ENCODE measurements at places on chromosomes 3 and 15.

GRCh38 chr3:31573036-31573779 is 40.5 kb downstream of the STT3B start:
- DNase-seq = no peak

DNA sequence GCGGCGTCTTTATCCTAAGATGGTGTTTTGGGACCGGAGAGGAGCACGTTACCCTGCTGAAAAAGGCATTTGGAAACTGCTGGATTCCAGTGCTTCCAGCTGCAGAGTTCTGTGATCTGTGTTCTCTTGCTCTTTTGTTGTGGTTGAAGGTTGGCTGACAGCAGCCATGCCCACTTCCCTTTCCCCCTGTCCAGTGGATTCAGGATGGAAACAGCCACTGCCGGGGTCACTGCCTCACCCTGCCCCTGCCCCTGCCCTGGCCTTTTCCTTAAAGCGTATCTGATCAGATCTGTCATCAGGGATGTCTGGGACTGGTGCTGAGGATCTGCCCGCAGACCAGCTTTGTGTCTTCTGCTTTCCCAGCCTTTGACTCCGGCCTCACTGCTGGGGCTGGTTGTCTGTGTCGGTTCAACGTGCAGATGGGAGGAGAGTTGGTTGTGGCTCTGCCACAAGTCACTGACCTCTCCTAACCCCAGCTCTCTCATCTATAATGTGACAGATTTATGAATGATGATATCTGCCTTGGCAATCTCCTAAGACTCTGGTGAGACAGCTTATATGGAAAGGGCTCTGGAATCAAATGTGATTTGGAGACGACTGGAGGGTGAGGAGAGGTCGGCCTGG is 219.4 kb upstream of the BHLHE40 start:
- no peak for DNase-seq

DNA sequence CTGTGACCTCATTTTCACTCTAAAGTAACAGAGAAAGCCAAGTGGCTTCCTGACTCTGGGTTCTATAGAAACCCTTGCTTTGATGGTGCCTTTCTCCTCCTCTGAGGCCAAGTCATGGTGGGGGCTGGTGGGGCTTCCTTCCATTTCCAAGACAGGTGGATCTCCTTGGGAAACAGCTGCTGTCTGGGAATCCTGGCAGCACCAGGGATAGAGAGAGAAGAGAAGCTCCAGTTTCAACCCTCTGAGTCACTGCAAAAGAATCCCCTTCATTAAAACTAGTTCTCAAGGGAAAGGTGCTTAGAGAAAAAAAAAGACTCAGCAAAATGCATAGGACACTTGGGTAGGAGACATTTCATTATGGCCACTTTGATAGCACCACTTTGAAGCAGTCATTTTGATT is 614.4 kb downstream of the FHIT start:
- no peak for DNase-seq

DNA sequence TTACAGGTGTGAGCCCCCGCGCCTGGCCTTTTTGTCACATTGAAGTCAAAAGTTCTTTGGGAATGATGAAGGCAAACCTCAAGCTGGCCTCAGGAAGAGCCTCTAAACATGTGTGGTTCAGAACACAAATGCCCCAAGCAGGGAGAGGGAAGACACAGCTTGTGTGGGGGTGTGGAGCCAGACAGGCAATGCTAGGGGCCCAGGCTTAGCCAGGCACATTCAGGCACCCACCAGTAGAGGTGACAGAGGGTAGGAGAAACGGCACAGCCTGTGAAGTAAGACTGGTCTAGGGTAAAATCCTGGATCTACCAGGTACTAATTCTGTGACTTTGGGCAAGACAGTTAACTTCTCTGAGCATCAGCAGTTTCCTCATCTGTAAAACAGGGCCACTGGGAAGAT is 3.5 kb downstream of the HDC start:
- no peak for DNase-seq

- no peak for DNase-seq
These were observed 39.4 kb downstream of the FOXL2 start for GRCh38 chr3:138907539-138907938.

- DNase-seq = no peak
These were observed 329.7 kb upstream of the KCNMB2 start for GRCh38 chr3:178206521-178206920.

DNA sequence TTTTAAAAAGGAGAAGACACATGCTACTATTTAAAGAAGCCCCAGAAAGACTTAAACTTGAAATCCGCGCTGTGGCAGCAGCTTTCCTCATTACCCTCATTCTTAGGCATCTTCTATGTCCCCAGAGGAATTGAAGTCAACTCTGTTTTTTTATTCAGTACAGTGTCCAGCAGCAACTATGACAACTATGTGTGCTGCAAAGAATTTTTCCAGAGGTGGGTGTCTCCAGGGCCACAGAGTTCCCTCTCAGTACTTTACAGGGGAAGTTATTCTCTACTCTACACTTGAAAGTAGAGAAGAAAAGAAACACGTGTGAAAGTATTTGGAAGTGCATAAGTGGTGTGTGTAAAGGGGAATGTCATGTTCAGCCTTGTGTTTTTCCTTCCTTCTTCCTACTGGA is 32.0 kb downstream of the GATM start:
- DNase-seq = no peak

DNA sequence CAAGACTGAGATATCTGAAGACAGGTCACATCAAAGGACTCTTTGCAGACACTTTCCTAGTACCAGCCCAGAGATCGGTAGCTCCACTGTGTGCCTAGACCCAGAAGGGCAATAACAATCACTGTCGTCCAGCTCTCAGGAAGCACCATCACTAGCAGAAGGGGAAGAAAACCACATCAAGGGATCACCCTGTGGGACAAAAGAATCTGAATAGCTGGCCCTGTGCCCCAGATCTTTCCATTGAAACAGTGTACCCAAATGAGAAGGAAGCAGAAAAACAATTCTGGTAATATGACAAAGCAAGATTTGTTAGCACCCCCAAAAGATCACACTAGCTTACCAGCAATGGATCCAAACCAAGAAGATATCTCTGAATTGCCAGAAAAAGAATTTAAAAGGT is 404.4 kb upstream of the NECTIN3 start:
- DNase-seq = no peak

GRCh38 chr15:46467041-46467440 is 832.2 kb downstream of the SQOR start:
- no peak for DNase-seq

DNA sequence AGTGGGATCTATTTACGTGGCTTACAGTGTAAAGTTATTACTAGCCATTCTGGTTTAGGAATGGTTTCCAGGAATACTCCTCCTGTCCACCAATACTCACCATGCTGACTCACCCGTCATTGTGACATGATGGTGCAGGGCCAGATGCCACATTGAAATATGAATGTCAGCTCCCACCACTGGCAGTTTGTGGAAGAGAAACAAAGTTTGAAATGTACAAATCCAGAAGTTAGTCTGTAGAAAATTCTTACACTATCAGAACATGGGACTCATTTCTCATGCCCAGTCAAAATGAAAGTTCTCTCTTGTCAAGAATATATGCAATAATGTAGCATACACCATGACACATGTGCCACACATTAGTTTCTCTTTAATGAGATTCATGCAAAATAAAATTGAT is 14.4 kb upstream of the TSPAN3 start:
- no peak for DNase-seq

DNA sequence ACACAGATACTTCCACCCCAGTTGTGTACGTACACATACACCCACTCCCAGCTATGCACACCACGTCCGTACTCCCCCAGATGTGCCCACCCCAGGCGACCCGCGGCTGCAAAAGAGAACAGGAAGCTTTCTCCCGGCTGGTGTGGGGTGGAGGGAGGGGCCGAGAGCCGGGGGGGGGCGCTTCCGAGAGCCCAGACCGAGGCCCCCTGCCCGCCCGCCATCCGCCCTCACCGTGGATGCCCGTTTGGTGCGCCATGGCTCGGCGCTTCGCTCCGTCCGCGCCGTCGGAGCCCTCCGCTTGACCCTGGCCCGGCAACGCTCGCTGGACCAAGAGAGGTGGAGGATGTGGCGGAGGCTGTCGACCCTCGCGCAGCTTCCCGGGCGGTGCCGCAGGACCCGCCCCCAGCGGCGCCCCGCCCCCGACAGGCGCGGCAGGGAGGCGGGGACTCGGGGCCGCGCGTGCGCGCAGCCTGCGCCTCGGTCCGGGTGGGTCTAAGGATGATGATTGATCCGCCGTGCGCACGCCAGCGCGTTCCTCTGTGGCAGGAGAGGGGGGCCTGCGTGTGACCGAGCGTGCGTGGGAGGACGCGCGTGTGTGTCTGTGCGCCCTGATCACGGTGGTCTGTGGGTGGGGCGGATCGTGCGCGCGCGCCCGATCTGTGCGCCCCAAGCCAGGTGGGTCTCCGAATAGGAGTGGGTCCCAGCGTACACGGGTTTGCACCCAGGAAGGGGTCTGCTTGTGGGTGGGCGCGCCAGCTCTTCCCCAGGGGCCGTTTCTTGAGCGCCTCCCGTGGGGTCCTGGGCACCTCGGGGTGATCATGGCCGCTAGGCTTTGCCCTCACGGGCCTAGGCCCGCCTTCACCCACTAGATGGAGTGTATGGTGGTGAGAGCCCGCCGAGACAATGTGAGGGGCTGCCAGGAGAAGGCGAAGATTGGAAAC is at the start of gene TWF2:
Gene TWF2, minus strand, starts transcription at position 398 of the 941 bp plus-strand sequence. Its CDS starts 142 bp downstream, at position 256.
- DNase-seq = no peak

DNA sequence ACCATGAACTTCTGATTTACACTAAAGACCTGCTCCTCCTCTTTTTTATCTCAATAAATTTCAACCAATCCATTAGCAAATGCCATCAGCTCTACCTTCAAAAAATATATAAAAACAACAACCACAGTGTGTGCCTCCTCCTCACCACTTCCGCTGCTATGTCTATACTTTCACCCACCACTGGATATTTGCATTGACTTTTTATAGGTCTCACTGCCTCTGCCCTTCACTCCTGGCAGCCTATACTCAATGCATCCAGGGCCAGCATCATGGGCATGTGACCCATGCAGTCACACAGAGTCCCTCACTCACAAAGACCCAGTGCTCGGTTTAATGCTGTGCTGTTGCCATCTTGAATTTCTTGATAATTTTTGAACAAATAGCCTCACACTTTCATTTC is 53.5 kb upstream of the CCDC54 start:
- DNase-seq = no peak

DNA sequence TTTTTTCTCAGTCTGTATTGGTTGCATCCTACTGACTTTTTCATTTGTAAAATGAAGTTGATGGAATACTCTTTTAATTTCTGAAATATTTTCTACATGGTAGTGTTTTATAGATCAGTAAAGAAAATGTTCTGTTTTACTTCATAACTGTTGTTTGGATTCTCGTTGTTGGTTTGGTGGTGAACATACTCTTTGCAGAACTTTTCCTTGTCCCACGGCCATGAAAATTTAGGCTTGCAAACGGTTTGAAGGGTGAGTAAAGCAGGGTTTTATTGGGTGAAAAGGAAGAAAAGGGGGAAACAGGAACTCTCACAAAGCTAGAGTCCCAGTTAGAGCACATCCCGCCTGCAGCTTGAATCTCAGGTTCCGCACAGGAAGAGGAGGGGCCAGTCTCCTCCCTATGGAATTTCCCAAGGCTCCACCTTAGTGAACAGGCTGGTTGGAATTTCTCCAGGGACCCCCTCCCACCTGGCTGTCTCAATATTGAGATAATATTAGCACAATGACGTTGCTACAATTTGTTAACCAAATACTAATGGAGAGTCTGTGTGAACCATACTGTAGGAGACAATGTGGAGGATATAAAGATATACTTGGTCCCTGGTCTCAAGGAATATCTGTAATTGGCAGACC is 5.6 kb downstream of the PDCD6IP start:
- DNase-seq = no peak

DNA sequence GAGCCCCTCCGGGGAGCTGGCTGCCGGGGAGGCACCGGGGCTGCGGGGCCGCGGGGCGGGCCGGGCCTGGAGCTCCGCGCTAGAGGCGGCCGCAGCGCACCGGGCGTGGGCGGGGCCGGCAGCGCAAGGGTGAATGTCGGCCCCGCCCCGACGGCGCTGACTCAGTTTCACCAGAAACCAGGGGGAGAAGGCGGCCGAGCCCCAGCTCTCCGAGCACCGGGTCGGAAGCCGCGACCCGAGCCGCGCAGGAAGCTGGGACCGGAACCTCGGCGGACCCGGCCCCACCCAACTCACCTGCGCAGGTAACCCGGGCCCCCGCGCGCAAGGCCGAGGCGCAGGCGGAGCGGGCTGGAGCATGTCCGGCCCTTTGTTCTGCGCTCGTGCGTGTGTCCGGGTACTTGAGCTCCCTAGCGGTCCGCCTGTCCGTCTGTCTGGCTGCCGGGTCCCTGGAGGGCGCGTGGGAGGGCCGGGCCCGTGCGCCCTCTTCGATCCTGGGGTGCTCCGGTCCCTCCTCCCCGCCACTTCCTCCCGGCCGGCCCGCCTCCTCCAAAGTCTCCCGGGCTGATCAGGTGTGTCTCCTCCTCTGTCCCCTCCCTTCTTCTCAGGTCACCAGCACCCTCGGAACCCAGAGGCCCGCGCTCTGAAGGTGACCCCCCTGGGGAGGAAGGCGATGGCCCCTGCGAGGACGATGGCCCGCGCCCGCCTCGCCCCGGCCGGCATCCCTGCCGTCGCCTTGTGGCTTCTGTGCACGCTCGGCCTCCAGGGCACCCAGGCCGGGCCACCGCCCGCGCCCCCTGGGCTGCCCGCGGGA is at the start of gene SPINT1:
Gene SPINT1, plus strand, starts transcription at position 164 of the 811 bp plus-strand sequence. Its CDS starts 507 bp downstream, at position 671.
- peak; percentile 23 for DNase-seq

DNA sequence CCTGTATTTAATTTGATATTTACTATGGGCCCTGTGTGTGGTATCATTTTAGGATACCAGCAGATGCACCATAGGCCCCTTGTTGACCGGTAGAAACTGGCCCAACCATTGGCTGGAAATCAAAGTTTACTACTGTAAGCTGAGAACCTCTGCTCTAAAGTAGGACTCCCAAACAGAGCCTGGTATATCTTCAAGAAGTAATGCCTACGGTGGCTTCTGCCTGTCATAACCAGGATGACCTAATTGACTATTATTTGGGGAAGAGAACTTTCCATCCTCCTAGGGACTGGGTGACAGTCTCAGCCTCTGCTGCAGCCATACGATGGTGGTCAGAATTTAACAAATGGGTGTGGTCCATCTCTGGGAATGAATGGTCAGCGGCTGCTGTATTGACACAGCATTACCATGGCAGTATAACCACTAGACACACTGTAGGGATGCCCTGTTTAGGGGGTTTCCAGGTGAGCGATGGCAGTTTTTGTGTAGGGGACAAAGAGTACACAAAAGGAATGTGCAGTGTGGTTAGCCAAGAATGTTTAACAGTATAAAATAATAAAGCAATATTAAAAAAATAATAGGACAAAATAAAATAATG is 37.3 kb downstream of the RARB start:
- no peak for DNase-seq

DNA sequence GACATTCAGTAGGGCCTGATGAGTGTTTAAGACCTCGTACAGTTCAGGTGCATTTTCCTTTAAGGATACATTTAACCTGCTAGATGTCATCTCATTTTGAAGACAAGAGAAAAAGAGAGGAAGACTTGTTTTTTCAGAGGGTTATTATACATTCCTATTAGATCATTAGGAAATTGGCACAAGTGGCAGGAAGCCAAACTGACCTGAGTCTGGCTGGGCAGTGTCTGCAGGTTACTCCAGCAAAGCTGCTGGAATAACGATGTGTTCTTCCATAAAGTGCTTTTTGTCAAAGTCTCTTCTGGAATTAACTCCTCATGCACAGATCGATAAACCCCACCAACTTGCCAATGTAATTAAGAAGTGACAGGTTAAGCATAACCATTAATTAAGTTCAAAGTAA is 396.4 kb upstream of the TPRG1 start:
- DNase-seq = no peak

GRCh38 chr3:195714380-195715011 is 6.3 kb upstream of the MUC20 start:
- DNase-seq = no peak

Measured in COR-L47 (cell line).